ENCODE measurements at places on chromosomes 5 and 9. TPM values are rescaled to one million over a fixed set of nuclear protein-coding genes. Genes with fewer than 3 reads are reported as not detected.

DNA sequence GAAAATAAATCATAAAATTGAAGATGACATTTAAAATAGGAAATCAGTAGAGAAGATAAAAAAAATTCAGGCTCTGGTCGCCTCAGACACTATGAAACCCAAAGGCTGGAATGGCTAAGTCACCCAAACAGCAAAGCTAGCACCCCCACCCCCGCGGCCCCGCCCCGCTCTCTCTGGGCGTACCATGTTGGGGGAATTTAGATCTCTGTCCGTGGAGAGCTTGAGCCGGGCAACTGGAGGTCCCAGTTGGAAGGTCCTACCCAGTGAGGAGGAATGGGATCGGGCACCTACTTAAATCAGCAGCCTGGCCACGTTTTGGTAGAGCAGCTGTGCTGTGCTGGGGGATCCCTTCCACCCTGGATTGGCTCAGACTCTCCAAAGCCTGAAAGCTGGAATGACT, 150.6 kb upstream of the ANKRD55 start:
- no peak for DNase-seq

DNA sequence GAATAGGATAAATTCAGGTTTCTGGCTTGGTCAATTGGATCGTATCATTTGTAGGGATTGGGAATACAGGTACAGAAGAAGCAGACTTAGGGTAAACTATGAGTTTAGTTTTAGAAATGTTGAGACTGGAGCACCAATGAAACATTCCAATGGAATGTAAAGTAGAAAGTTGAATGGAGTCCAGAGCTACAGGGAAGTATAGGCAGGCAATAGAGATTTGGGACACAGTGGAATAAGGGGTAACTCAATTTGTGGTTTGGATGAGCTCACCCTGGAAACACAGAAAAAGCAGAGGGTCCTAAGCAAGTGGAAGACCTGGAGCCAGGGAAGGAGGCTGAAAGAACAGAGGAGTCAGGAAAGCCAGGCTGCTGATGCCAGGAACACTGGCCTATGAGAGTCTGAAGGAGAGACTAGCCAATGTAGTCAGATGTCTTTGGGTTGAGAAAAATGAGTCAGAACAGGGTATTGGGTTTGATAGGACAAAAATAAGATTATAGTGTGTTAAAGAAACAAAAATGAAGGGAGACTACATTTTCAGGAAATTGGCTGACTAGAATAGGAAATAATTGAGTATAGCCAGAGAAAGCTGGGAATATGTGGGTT, 72.8 kb downstream of the STARD4 start:
- DNase-seq = no peak

DNA sequence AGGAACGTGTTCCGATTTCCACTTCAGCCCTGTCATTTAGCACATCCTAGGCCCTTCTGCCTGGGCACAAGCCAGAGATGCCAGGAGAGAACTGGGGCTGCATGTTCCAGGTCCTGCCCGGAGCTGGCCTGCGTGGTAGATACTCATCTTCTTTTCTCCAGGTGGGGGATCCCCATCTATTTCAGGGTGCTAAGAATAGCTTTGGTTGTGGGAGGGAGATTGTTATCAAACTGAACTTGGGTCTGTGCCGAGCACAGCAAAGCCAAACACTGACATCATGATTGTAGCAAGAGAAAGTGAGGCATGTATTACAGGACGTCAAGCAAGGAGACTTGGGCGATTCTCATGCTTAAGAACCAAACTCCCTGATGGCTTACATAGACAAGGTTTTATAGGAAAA, 18.2 kb downstream of the C9orf153 start:
- no peak for DNase-seq

- no peak for DNase-seq
These were observed 167.6 kb upstream of the FSTL4 start for GRCh38 chr5:133779828-133780475.

DNA sequence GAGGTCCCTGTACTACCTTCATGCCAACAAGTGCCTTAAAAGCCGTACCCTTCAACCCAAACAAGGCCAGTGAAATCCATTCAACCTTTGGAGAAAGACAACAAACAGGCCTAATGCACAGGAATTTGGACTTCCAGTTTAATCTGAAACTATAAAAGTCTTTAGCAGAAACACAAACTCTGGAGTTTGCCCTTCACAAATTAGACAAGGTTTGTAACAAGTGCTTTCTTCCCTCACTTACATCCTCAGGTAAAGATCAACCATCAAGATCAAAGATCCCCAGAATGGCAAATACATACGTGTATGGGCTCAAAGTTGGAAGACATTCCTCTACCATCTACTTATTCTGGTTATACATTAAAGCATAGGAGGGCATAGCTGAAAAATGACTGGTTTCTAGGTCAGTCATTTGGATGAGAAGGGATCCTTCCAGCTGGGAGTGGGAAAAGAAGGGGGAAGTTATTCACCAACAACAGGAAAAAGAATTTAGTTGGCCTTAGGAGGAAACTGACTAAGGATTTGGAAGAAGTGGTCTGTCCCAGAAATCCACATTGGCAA, 2.0 kb downstream of the DAB2 start:
- DNase-seq = no peak

DNA sequence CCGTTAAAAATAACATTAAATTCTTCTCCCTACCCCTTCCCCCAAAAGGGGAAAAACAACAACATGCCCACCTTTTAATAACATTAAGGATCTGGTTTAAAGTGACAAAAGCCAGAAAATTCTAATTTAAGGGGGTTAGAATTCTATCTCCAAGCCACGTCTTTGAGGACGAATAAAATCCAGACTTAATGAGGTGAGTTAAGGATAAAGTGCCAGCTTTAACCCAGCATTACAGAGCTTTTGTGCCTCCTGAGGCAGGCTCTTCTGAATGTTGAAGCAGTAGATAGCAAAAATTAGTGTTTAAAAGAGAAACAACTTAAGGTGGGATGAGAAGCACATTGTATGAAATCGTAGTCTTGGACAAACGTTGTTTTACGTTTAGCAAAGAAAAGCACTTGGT, 329.0 kb upstream of the MPDZ start:
- no peak for DNase-seq

- DNase-seq = no peak
These were observed 67.6 kb upstream of the RUSC2 start for GRCh38 chr9:35422346-35422745.

DNA sequence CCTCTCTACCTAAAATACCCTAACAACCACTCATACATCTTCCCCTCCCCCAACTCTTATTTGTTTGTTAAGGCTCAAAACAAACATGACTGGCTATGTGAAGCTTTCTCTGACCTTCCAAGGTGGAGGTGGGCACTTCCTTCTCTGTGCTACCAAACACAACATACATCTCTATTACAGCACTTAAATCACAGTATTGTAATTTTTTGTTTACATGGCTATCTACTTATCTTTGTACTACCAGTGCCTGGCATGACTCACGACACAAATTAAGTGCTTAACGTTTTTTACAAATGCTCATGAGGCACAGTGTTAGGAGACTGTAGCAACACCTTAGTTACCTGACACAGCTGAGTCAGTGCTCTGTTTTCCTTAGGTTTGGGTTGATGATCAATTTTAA, 18.6 kb downstream of the HOMER1 start:
- DNase-seq = no peak

DNA sequence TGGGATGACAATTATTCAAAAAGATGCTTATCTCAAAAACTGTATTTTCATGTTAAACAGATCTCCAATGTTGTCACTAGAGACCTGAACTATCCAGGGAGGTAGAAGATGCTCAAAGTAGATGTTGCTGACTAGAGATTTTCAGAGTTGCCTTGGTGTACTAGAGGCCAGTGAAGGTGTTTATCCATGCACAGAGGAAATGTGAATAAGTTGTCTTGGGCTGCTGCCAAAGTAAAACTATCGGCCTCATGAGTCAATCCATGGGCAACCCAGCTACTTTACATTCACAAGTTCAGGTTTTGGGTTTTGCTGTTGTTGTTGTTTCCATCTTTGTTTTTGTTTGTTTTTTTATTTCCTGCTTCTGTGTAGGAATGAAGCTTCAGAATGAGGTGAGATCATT, 141.1 kb upstream of the RANBP3L start:
- DNase-seq = no peak

DNA sequence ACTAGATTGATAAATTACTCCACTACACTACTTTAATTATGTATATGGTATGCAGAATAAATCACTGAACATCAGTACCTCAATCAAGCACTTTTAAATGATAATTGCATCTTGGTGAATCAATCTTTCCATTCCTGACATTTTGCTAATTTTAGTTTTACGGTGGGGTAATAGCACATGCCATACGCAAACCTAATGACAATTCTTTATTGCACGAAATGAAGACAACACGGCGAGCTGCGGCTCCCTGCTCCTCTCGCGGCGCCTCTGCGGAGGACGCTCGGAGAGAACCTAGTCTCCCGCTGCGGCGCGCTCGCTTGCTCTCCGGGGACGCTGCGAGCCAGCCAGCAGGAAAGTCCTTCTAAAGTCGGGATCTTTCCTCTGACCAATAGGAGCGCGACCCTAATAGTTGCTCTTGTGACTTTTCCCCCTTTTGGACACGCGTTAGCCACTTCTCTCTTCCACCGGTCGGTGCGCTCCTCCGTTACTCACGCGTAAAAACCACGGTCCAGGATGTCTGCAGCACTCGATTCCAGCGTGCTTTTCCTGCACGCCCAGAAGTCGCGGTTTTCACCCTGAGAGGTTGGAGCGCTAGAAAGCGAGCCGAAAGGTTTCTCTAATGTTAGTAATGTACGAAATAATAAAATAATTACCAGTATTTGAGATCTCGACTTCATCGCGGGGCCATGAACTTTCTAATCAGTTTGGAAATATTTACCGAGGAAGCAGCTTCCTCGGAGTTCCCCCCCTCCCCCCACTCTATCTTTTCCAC, 1.0 kb upstream of the MEF2C start:
- DNase-seq = peak; percentile 88

GRCh38 chr9:129359916-129360536, 182.0 kb upstream of the IER5L start:
- no peak for DNase-seq

- DNase-seq = no peak
These were observed 213.0 kb downstream of the SPOCK1 start for GRCh38 chr5:137286025-137286610.

GRCh38 chr5:107011605-107012004, 659.1 kb downstream of the EFNA5 start:
- no peak for DNase-seq

- DNase-seq = no peak
These were observed 798.8 kb downstream of the CDH18 start for GRCh38 chr5:19189176-19189575.

GRCh38 chr9:129481810-129482511, 138.9 kb downstream of the C9orf50 start:
- DNase-seq = no peak

DNA sequence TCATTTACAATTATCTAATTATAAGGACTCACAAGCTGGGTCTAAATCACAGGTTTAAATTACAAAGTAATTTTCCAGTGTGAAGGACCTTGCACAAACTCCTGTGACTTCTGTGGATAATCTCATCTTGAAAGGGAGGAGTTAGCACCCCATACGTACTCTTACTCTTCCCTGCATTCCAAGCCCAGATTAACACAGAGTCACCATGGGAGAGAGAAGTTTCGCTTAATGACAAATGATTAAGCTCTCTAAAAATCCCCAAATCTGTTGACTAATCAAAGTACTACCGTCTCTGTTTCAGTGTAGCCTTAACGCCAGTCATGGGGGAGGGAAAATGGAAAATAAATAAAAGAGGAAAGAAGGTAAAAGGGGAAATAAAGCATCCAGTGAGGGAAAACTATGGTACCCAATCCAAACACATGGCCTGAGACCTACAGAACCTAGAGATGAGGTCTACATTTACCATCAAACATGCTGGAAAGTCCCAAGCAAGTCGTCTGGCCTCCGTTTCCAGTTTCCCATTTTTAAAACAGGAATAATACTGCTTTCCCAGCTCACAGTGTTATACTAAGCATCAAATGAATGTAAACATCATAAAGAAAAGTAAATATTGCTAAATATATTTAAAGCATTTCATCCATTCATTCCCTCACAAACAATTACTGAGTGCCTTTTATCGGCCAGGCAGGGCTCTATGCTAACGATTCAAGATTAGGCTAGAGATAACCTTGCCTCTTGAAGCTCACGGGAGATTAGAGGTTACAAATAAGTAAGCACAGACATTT, 63.2 kb downstream of the PCA3 start:
- DNase-seq = no peak

- no peak for DNase-seq
These were observed 26.6 kb downstream of the PHF2 start for GRCh38 chr9:93603011-93603410.

DNA sequence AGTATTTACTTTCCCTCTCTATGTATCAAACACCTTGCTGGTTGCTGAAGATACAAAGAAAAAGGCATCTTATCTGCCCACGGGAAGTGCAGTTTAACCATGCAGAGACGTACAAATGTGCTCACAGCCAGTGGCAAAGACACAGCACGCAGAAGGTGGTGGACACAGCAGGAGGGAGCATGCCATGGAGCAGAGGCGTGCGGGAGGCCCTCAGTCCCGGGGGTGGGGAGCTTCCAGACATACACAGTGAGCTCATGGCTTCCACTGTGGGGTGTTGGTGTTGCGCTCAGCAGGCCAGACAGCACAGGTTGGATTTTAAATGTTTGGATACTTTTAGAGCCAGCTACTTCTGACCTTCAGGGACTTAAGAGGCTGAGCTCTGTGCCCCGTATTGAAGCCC, 8.8 kb upstream of the BARX1 start:
- DNase-seq = no peak

GRCh38 chr5:83562791-83563557, 91.4 kb downstream of the VCAN start:
- DNase-seq = no peak

DNA sequence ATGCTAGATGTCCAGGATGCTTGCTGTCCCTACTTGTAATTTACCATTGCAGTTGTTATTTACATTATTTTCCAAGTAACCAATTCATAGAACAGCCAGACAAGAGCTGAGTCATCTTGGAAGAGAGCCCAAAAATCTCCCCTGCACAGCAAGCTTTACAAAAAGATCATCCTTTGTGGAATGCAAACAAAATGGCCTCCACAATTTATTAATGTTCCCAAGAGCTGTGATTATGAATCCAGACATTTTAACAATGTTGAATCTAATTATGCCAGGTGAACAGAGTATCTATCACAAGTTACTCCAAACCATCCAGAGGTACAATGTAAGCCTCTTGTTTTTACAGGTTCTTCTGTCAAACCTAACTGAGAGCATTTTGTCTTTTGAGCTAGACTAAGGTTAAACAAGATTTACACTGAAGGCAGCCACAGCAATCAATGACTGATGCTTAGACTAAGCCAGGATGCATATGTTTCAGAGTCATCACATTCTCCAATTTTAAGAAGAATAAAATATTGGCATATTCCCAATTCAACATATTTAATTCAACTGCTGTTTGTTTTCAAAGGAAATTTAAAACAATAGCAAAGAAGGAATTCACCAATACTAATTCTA, 95.3 kb upstream of the SLC12A2 start:
- no peak for DNase-seq

Gene JAKMIP2
- total RNA-seq = 0.16 TPM

Gene OR1L4
- total RNA-seq = not detected

Gene LCP2
- total RNA-seq = 6.7 TPM

Gene BTNL8
- 0.41 TPM for total RNA-seq

All from Right ventricle myocardium inferior (tissue), 1 donor.